Nucleus accumbens (tissue), 56 donors: ENCODE measurements at places on chromosomes 11 and 22.

GRCh38 chr11:20089367-20089766, 70.9 kb downstream of the DBX1 start:
- DNase-seq: no peak

DNA sequence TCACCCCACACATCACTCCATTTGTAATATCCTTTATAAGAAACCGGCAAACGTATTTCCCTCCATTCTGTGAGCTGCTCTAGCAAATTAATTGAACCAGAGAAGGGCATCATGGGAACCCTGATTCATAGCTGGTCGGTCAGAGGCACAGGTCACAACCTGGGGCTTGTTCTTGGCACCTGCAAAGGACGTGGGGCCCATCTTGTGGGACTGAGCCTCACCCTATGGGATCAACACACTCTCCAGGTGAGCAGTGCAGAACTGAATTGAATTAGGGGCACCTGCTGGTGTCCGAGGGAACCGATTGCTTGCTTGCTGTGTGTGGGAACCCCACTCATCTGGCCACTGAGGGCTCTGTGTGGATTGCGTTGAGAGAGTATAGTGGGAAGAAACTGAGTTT, 145.3 kb downstream of the CTTN start:
- DNase-seq: no peak

DNA sequence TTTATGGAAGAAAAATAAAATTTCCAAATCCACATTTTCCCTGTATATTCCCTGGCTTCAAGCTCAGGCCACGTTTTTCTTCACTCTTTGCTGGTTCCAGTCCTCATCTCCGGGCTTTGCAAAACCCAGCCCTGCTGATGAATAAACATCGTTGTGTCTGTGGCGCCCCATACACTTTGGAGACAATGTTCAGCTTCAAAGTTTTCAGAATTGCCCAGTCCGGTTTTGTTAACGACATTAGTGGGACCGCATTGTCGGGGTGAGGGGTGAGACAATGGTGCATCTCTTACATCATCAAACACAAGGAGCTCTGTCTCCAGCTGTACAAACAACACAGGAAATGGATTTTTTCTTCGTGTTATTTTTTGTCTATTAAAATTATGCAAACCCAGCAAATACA, 53.4 kb upstream of the HTATIP2 start:
- DNase-seq: peak; percentile 66

DNA sequence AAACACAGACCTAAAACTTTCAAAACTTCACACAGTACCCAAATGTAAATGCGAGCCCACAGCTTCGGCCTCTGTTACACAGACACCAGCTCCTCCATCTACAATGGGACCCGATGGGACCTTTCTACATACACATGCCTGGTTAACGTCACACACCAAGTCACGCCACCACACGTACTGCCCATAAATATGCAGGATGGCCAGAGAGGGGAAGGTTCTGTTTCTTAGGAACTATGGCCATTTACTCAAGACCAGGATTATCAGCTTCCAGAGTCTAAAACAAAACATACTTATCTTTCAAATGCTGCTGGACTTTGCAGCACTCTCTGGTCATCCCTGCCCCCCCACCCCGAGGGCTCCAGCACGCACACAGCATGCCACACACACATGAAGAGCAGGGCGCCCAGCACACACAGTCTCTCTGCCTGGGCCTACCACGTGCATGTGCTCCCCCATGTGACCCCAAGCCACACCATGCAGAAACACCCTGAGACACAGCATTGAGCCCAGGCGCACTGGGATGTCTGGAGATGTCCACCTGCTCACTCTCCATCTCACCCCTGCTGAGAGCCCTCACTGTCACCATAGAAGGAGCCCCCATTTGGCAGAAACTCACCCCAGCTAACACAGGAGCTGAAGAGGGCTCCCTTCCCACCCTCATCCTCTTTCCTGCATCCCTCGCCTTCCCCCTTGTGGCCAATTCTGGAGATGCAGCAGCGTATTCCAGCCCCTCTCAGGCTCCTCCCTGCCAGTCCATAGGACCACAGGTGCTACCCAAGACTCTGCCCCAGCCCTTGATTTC, 61.8 kb downstream of the SLC22A12 start:
- DNase-seq: peak; percentile 46

DNA sequence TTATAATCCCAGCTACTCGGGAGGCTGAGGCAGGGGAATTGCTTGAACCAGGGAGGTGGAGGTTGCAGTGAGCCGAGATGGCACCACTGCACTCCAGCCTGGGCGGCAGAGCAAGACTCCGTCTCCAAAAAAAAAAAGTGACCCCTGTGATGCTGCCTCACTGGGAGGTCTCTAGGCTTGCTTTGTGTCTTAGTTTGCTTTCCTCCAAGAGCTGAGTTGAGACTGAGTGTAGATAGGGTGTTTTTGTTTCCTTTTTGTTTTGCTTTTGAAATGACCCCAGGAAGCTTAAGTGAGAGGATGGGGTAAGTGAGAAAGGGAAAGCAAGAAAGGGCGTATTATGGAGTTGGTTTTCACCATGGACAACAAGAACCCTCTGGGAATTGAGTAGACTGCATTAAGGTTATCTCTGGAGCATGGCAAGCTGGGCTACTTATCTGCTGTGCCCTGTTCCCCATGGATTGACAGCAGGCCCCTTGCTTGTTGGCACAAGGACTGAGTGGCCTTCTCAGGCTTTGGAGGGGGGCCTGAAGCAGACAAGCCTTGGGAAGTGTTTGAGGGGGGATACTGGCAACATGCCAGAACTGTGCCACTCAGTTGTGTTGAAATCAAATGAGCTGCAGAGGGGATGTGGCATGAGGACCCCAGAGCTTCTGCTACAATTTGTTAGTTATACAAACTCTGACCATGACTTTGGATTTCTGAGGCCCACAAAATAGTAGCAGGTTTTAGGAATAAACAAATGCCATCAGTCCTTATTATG, 300.6 kb upstream of the C11orf87 start:
- no peak for DNase-seq

DNA sequence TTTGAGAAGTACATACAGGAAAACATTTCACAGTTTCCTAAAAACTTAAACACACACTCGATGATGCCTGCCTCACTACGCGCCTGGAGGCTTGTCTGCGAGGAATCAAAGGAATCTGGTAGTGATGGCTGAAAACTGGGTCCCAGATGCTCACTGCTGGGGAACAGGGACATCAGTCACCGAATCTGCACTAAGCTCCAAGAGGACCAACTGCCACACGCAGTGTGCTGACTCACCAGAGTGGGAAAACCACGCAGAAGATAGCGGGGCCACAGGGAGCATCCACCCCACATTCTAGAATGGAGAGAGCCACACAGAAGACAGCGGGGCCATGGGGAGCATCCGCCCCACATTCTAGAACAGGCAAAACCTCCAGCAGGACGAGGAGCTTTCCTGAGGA, 24.3 kb upstream of the MOB2 start:
- DNase-seq: no peak

DNA sequence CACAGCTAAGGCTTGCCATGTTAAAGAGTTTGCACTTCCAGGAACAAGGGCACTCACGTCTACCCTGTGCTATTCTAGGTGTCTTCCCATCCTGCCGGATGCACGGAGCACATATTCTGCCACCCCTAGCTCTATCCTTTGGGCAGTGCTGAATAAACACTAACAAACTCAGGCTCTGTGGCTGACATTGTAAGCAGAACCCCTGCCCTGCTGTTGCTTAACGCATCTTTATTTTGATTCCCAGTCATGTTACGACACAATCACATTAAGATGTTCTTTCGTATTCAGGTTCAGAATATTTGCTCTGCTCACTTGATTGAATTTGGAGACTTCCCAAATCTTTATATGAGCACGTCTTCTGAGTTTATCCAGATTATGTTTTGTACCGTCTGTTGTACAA, 3.7 kb upstream of the HDHD5 start:
- no peak for DNase-seq

DNA sequence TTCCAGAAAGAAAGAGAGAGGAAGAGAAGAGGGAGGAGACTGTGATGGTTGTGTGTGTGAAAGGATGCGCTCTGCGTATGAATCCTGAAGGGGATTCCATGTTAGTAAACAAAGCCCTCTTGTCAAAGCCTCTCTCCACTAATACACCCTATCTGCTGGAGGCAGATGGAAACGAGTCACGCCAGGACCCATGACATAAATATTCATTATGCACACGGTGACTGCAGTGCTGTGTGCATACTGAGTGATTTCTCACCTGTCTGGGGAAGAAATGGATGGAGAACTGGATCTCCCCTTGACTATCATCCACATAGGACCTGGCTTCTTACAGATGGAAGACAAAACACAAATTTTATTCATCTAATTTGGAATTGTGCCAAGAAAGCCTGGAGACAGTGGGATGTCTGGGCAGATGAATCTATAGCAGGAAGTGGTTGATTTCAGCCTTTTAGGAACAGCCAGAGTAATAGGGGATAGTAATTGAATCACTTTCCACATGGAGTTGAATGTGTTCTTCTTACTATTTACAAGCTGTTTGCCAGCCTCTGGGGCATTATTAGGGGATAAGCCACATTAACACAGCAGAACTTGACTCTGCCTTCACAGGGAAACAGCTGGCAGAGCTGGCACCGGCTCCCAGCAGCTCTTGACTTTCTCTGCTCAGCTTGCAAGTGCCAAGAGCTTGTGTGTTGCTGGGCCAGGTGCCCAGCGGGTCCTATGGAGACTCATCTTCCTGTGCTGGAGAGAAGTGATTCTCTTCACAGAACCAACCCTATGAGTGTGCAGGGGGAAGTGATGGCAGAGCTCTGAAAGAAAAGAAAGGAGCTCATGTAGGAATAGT, 9.0 kb downstream of the MTNR1B start:
- DNase-seq: no peak

GRCh38 chr11:126793596-126793995, 207.0 kb downstream of the KIRREL3 start:
- no peak for DNase-seq
